Suppressor macrophage treated with lipopolysaccharide for 1 hour (primary cell): ENCODE measurements at places on chromosomes 2 and 18.
A peak's percentile ranks its signal among the peaks of the same experiment; 100 is the strongest.

GRCh38 chr2:237629739-237630138, 2.4 kb downstream of the LRRFIP1 start:
- DNase-seq, result peak; percentile 42

- DNase-seq, result no peak
These were observed 43.2 kb upstream of the SEMA4C start for GRCh38 chr2:96913117-96913397.

DNA sequence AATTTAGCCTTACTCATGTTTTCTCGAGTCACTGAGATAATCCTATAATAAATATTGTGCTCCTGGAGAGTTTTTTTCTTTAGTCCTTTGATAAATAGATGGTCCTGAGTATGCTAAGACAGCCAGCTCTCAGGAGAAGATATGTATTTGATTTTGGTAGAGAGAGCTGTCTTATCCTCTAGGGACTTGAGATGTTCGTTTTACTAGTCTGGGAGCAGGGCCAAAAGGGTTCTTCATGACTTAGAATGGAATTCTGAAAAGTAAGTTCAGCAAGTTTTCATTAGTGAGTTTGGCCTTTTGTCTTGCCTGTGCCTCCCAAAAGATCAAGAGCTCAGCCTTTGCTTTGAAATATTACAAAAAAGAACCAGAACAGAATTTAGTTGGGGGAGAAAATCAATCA, 246.7 kb downstream of the BABAM2 start:
- DNase-seq, result no peak

- no peak for DNase-seq
These were observed 6.2 kb downstream of the SPAG16 start for GRCh38 chr2:213290501-213290900.

DNA sequence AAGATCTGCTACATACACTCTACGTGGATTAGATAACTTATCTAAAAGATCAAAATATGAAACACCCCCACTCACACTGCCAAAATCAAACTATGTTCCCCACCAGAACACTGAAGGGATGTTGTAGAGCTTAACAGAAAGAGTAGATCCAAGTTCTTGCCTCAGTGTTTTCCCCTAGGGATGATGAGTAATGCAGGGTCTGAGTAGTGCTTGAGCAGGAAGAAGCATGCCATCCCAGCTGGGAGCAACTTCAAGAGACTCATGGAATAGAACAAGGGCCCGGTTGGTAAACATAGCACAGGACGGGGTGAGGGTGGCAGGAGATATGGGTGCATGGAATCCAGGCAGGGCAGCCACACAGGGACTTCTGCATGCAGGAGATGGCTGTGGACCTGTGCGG, 74.3 kb downstream of the SNTG2 start:
- no peak for DNase-seq

GRCh38 chr2:198692907-198693510, 764.7 kb downstream of the SATB2 start:
- DNase-seq, result no peak

DNA sequence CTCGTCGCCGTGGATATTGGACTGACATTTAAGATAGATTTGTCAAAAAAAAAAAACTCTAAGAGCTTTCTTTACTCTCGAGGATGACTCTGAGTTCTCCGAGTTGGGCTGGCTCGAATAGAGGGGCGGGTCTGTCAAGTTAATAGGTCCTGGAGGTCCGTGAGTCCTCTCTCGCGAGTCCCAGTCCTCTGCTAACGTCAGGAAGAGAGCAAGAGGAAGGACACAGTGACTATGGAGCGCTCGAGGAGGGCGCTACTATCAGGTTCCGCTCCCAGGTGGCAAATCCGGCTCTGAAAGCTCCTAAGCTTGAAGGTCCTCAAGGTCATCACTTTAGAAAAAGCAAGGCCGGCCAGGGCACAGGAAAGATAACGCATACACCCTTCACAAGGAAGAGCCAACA, 404 bp upstream of the AKAIN1 start:
- no peak for DNase-seq

DNA sequence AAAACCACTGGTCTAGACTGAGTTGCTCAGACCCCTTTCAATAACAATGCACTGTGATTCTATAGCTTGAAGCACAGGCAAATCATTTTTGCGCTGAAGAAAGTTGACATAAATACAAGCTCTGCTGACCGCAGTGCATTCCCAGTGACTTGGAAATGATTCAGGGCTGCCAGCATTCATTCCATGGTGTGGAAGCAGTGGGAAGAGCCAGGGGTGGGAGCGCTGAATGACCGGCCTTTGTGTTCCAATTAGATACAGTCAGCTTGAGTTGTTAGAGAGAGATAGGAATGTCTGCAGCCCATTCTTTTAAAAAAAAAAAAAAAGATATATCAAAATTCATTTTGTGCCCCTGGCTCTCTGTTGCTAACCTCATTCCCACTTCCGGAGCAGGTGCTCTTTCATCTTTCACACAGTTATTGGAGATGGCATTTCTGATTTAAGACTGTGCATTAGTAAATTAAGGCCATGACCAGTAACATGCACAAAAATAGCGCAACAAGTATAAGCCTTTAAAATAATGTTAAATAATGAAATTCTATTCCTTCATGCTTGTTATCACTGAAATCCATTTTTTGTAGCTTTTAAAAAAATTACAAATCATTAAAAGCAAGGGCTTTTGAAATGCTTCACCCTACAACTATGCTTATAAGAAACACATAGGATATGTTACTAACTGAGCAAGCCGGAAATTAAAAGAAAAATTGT, 59.4 kb upstream of the CTLA4 start:
- DNase-seq, result no peak
